ENCODE measurements at places on chromosomes 12 and 14.

DNA sequence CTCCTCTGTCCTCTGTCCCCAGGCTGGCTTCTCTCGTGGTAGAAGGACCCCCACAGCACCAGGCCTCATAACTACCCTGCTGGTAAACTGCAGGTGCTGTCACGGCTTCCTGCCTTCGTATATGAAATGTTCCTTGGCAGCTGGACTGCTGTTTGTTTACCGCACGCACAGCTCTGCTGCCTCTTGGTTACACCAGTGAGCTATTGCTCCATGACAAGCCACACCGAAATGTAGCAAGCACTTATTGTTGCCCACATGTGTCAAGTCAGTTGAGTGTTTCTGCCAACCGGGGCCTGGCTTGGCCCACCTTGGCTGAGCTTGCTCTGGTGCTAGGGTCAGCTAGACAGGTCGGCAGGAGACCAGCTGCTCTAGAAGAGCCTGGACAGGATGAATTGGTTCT is 21.7 kb upstream of the TCL1B start:
- DNase-seq = no peak

- no peak for DNase-seq
These were observed 53.2 kb downstream of the SMOC1 start for GRCh38 chr14:69932391-69932790.

DNA sequence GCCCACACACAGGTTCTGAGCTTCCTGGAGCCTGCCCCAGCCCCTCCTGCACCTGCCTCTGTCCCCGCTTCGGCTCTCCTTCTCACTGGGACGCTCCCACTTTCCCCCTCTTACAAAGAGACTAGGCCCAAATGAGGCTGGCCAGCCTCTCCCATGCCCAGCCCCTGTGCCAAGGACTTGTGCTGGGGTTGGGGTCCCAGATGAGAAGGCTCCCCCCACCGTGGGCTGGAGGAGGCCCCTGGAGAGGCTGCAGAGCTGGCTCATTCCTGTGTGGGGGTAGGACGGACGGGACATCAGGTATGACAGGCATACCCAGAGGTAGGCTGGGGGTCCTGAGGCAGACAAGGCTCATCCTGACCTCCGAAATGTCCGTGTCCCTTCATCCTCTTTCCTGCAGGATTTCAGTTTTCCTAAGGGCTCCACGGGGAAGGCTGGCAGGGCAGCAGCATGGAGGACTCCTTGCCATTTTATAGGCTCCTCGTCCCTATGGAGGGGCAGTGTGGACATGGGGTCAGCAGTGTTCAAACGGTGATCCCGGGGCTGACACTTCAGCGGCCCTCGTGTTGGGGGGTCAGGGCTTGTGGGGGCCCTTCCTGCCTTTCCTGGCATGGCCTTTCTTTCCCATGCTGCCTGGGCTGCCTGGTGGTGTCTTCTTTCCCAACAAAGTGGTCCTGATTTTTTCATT is 49.1 kb upstream of the MEG3 start:
- no peak for DNase-seq

- DNase-seq = no peak
These were observed 249.4 kb downstream of the PDZRN4 start for GRCh38 chr12:41437563-41437962.

- DNase-seq = no peak
These were observed 72.7 kb downstream of the WSCD2 start for GRCh38 chr12:108201808-108202207.

DNA sequence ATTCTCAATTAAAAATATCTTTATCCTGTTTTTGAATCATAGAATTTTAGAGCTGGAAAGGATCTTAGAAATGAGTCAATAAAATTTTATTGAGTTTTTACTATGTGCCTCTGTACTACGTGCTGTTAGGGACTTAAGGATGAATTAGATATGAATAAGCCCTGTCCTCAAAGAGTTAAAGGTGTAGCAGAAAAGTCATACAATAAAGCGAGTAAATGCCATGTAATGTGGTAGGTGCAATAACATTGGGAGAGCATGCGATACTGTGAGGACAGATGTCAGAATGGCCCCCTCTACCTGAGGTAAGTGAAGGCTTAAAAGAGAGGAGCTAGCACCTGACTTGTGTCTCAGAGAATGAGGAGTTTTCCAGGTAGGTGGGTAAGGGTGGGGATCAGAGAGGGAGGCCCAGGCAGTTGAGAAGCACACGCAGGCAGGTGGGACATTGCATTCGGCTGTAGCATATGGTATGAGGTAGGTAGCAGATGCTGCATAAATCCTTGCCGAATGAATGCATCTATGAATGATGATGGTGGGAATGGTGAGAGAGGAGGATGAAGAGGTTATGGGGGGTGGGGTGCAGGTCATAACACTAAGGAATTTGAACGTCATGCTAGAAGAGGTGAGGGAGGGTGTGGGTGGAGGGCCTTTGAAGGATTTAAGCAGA is 35.4 kb upstream of the ATP23 start:
- no peak for DNase-seq

- DNase-seq = no peak
These were observed 56.4 kb upstream of the ISM2 start for GRCh38 chr14:77554816-77555599.

GRCh38 chr14:94124582-94125377 is 4.6 kb downstream of the IFI27L2 start:
- DNase-seq = no peak

- DNase-seq = no peak
These were observed 34.2 kb downstream of the RTRAF start for GRCh38 chr14:52023518-52023917.

GRCh38 chr12:124392667-124393413 is 97.9 kb downstream of the RFLNA start:
- no peak for DNase-seq

GRCh38 chr12:51984657-51985056 is 22.1 kb upstream of the TAMALIN start:
- no peak for DNase-seq

GRCh38 chr14:102089621-102090343 is 2.9 kb upstream of the HSP90AA1 start:
- no peak for DNase-seq

- no peak for DNase-seq
These were observed 1971.0 kb upstream of the FLRT2 start for GRCh38 chr14:83558946-83559345.

GRCh38 chr14:63909984-63910383 is 57.2 kb downstream of the SYNE2 start:
- DNase-seq = no peak

GRCh38 chr14:71267691-71268090 is 360.4 kb downstream of the PCNX1 start:
- no peak for DNase-seq

DNA sequence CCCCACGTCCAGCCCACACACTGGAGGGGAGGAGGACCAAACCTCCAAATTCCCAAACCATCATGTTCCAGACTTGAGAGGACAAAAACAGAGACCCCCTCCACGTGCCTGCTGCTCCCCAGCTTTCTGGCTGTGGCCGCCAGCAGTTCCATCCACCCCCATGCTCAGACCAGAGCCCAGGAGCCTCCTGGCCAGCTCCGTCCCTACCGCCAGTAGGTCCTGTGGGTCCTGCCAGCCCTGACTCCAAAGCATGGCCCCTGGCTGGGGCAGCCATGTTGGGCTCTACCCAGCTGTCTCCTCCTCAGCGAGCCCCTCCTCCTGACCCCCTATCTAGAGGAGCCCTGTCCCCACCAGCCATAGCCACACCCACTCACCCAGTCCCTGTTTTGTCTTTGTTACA is 227.3 kb upstream of the RTL1 start:
- DNase-seq = no peak
